ENCODE measurements at places on chromosomes 2 and 18.

DNA sequence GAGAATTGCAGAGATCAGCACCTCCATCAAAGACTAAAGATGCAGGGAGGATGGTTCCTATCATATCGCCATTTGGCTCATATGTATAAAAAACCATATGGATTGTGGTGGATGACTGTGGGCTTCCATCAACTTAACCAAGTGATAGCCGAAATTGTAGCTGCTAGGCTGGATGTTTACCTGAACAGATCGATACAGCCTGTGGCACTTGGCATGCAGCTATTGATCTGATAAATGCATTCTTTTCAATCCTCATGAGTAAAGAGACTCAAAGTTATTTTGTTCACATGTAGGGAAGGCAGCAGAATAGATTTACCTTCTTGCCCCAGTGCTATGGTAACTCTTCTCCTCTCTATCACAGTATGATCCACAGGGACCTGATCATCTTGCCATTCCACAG is 18.5 kb downstream of the CHCHD5 start:
- H3K27me3 ChIP-seq = no peaks in the 10 kb centered on the region
- DNase-seq = no peak
- no peak overlapping the region for H3K27ac ChIP-seq
- no peak overlapping the region for H3K4me3 ChIP-seq
- H3K4me1 ChIP-seq = peaks cover 9% of the 10 kb centered on the region

GRCh38 chr2:224938651-224939182 is 103.6 kb downstream of the DOCK10 start:
- H3K27me3 ChIP-seq = no peaks in the 10 kb centered on the region
- peaks cover 59% of the 10 kb centered on the region for H3K36me3 ChIP-seq
- peaks cover 80% of the 10 kb centered on the region for H3K4me1 ChIP-seq
- peak overlapping the region; percentile 46 for H3K4me3 ChIP-seq
- DNase-seq = no peak

GRCh38 chr2:68466778-68467076 is 367 bp downstream of the FBXO48 start:
- peaks cover 47% of the 10 kb centered on the region for H3K4me1 ChIP-seq
- no peaks in the 10 kb centered on the region for H3K27me3 ChIP-seq
- H3K4me3 ChIP-seq = peak overlapping the region; percentile 96
- peak overlapping the region; percentile 95 for H3K27ac ChIP-seq
- peaks cover 11% of the 10 kb centered on the region for H3K36me3 ChIP-seq
- no peak for DNase-seq

DNA sequence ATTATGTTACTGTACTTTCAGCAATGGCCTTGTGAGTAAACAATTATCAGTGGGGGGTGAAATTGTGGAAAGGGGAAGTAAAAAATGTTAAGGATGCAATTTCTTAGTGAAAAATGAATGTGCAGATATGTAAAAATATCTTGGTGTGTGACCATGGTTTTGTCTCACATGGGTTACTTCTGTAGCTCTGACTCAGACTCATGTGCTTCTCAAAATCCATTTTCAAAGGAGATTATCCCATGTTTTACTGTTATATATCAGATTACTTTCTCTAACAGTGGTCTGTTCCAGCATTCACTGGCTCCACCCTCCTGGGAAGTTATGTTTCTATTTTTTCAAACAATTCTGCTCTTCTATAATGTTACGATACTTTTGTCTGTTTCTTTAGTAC is 298.2 kb upstream of the COL3A1 start:
- no peak for DNase-seq
- no peak overlapping the region for H3K27ac ChIP-seq
- no peaks in the 10 kb centered on the region for H3K4me1 ChIP-seq
- no peaks in the 10 kb centered on the region for H3K36me3 ChIP-seq

DNA sequence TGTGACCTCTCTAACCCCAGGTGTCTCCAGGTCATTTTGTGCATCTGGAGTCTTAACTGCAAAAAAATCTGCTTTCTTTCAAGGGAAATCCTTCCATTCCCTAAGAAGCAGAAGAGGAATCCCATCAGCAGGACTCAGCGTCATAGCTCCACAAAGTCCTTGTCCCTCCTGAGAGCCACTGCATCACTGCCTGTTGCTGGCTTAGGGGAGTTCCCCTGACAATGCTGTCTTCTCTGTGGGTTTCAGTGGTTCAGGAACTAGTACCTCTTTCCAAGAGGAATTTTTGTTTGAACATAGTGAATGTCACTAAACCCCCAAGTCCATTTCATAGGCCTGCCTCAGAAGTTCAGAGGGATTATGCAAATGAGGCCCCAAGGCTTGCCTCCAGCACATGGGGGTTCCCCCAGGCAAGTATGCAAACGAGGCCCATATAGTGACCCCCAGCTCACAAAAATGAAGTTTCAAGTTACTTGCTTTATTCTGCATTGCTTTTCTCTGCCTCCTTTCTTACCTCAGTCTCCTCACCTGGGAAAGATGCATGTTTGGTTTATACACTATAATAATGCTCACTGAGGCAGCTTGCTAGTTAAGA is 513.9 kb upstream of the MEX3C start:
- no peak overlapping the region for H3K27ac ChIP-seq
- H3K4me1 ChIP-seq = no peaks in the 10 kb centered on the region
- H3K36me3 ChIP-seq = no peaks in the 10 kb centered on the region
- no peak overlapping the region for H3K4me3 ChIP-seq

DNA sequence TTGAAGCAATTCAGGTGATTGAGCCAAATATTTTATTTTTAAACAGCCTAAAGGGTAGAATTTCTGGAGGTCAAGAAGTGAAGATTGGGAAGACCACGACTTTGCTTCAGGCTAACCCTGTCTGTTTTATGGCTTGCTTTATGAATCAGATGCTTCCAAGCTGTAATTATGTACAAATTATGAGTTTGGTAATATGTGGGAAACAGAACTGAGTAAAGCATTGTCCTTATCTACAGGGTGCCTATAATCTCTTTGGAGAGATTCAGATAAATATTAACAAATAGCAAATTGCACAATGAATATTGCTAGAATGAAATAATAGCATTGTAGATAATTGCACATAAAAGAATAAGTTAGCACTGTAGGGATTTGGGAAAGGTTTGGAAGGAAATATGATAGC is 539.4 kb upstream of the CDH2 start:
- no peaks in the 10 kb centered on the region for H3K4me1 ChIP-seq
- H3K27ac ChIP-seq = no peak overlapping the region
- H3K36me3 ChIP-seq = no peaks in the 10 kb centered on the region
- DNase-seq = no peak
- no peak overlapping the region for H3K4me3 ChIP-seq

- H3K4me1 ChIP-seq = no peaks in the 10 kb centered on the region
- DNase-seq = no peak
- no peak overlapping the region for H3K27ac ChIP-seq
- H3K4me3 ChIP-seq = no peak overlapping the region
- H3K36me3 ChIP-seq = no peaks in the 10 kb centered on the region
Measured at GRCh38 chr2:212902421-212902820, 249.0 kb downstream of the IKZF2 start.

GRCh38 chr2:1759611-1759930 is 15.3 kb upstream of the PXDN start:
- no peaks in the 10 kb centered on the region for H3K36me3 ChIP-seq
- no peak overlapping the region for H3K4me3 ChIP-seq
- H3K27ac ChIP-seq = no peak overlapping the region
- H3K4me1 ChIP-seq = no peaks in the 10 kb centered on the region

- H3K27me3 ChIP-seq = peaks cover 9% of the 10 kb centered on the region
- no peak overlapping the region for H3K4me3 ChIP-seq
- no peak for DNase-seq
- no peaks in the 10 kb centered on the region for H3K36me3 ChIP-seq
- H3K4me1 ChIP-seq = peaks cover 8% of the 10 kb centered on the region
- no peak overlapping the region for H3K27ac ChIP-seq
Measured at GRCh38 chr2:130818809-130819208, 17.9 kb upstream of the ARHGEF4 start.

- DNase-seq = no peak
- no peak overlapping the region for H3K4me3 ChIP-seq
- H3K27ac ChIP-seq = no peak overlapping the region
- peaks cover 7% of the 10 kb centered on the region for H3K27me3 ChIP-seq
- H3K4me1 ChIP-seq = no peaks in the 10 kb centered on the region
- no peaks in the 10 kb centered on the region for H3K36me3 ChIP-seq
Measured at GRCh38 chr18:58792086-58792485, 72.6 kb upstream of the ZNF532 start.

GRCh38 chr18:10497206-10497749 is 28.5 kb upstream of the NAPG start:
- H3K4me1 ChIP-seq = peaks cover 5% of the 10 kb centered on the region
- H3K27me3 ChIP-seq = peaks cover 25% of the 10 kb centered on the region

DNA sequence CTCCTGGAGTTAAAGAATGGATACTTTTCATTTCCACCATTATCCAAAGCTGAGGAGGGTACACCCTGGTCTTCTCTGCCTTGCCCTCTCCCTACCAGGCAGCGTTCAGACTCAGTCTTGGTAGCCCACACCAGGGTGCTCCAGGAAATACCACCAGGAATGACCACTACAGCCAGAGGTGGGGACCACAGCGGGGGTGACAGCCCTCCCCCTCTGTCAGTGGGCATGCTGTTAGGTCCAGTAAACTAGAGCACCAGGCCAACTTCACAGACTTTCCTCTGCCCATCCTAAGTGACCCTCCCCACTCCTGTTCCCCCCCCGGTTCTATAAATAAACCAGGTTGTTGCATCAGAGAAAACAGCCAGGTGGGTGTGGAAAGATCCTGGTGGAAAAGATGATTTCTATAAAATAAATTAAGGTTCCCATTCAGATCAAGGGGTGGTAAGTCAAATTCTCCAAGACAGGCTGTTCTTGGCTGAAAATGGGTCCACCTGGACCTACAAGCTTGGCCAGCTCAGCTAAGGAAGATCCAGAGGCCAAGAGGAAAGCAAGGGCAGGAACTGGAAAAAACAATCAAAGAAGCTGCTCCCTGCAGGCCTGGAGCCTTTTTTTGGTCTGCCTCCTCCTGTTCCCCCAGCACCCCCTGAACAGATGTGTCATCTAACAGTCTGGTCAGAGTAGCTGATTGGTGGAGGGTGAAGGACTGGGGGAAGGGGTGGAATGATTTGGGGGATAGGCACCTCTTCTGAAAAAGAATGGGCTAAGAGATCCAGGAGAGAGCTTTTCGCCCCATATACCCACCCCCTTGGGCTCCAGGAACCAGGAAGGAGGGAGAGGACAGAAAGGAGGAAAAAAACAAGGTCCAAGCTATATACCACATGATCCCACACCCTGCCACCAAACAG is 2.3 kb downstream of the RAB11FIP5 start:
- H3K27ac ChIP-seq = peak overlapping the region; percentile 66
- H3K36me3 ChIP-seq = peaks cover 4% of the 10 kb centered on the region
- peaks cover 64% of the 10 kb centered on the region for H3K4me1 ChIP-seq
- peaks cover 3% of the 10 kb centered on the region for H3K27me3 ChIP-seq

- H3K27ac ChIP-seq = peak overlapping the region; percentile 76
- peaks cover 54% of the 10 kb centered on the region for H3K27me3 ChIP-seq
- H3K36me3 ChIP-seq = peaks cover 12% of the 10 kb centered on the region
- peak; percentile 31 for DNase-seq
- H3K4me1 ChIP-seq = peaks cover 20% of the 10 kb centered on the region
Measured at GRCh38 chr2:206275312-206276055, 1.0 kb downstream of the ZDBF2 start.

GRCh38 chr2:61045999-61046398 is 19.7 kb upstream of the SANBR start:
- H3K36me3 ChIP-seq = peaks cover 43% of the 10 kb centered on the region
- peaks cover 25% of the 10 kb centered on the region for H3K4me1 ChIP-seq
- no peaks in the 10 kb centered on the region for H3K27me3 ChIP-seq
- no peak for DNase-seq
- H3K27ac ChIP-seq = no peak overlapping the region

DNA sequence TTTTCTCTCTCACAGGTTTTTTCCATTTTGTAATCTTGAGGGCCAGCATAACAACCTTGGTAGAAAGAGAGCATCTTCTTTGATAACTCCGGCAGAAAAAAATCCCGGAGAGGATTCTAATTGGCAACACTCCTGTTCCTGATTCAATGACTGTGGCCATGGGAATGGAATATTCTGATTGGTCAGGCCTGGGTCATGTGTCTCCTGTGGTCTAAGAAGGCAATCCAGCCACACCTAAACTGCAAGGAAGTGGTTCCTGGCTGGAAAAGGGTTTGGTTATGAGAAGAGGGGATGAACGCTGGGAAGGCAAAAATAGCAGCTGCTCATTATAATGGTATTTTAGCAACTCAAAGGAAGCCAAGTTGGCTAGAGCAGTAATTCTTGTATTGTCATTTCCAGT is 24.8 kb upstream of the ZNF638 start:
- peaks cover 7% of the 10 kb centered on the region for H3K27me3 ChIP-seq
- no peak for DNase-seq
- no peak overlapping the region for H3K27ac ChIP-seq

DNA sequence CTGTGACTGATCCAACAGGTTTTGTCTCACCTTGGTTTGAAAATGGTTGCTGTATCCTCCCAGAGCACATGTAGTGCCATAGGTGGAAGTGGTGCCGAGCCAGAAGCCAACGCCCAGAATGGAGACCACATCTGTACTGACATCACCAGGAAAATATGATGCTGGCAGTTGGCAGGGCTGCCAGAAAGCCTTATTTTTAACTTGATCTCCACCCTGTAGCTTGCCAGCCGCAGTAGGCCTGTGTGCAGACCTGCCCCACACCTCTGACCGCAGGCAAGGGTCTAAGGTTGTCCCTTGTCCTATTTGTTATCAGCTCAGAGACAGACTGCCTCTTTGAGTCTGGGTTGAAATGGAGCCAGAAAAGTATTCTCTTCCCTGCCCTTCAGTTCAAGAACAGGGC is 123.5 kb upstream of the EML6 start:
- no peak overlapping the region for H3K4me3 ChIP-seq
- no peak for DNase-seq
- H3K27ac ChIP-seq = peak overlapping the region; percentile 23
- peaks cover 93% of the 10 kb centered on the region for H3K4me1 ChIP-seq
- no peaks in the 10 kb centered on the region for H3K27me3 ChIP-seq

GRCh38 chr18:2655954-2656236 is 369 bp downstream of the SMCHD1 start:
- peaks cover 28% of the 10 kb centered on the region for H3K4me1 ChIP-seq
- peak overlapping the region; percentile 95 for H3K4me3 ChIP-seq
- H3K36me3 ChIP-seq = peaks cover 35% of the 10 kb centered on the region
- peaks cover 1% of the 10 kb centered on the region for H3K27me3 ChIP-seq
- H3K27ac ChIP-seq = peak overlapping the region; percentile 96

GRCh38 chr18:79518028-79518682 is 122.4 kb downstream of the NFATC1 start:
- peak overlapping the region; percentile 44 for H3K27ac ChIP-seq
- peak; percentile 18 for DNase-seq
- no peaks in the 10 kb centered on the region for H3K36me3 ChIP-seq
- H3K4me1 ChIP-seq = peaks cover 68% of the 10 kb centered on the region
- no peaks in the 10 kb centered on the region for H3K27me3 ChIP-seq
- H3K4me3 ChIP-seq = no peak overlapping the region

DNA sequence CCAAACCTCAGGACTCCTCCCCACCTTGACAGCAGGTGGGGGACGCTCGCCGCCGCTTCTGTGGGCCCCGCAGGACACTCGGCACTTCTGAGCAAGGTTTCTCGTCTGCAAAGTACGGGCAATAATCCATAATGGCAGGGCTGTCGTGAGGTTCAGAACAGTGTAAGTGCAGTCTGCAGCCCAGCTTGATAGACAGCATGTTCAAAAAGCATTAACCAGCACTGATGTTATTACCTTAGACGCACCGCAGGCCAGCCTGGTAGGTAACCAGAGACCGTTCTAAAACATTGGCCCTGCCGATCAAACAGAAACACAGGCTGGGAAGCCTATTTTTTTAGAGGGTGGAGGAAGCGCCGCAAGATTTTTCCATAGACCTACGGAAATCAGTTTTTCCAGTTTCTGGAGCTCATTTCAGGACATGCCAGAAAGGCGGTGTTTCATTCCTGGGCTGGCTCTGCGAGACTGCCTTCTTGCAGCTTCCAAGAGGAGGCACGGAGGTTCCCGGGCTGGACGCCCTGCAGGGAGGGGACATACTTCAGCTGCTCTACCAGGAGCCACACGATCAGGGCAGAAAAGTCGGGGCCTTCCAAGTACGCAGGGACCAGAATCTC is 148.7 kb downstream of the TPO start:
- H3K27ac ChIP-seq = no peak overlapping the region
- H3K36me3 ChIP-seq = no peaks in the 10 kb centered on the region
- H3K4me1 ChIP-seq = peaks cover 10% of the 10 kb centered on the region
- H3K27me3 ChIP-seq = no peaks in the 10 kb centered on the region
